ENCODE measurements at places on chromosomes 2 and 18.

DNA sequence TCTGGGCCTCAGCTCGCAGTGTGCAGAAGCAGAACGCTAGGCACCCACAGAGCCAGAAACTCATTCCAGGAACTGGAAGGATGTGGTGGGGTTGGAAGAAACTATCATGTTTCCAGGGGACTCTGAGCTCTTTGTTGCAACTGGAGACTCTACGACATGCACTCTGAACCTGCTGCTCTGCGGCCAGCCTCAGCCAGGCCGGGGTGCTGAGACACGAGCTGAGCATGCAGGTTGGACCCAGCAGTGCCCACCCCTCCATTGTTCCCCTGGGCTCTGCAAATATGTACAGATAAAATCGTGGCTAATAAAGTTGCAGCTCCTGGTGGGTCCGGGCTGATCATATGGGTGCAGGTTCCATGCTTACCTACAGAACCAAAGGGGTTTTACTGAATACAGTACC, 37.6 kb upstream of the ARL4C start:
- no peak for DNase-seq

GRCh38 chr2:102975996-102976975, 214.5 kb downstream of the TMEM182 start:
- DNase-seq = no peak

GRCh38 chr2:71120195-71120594, 9.8 kb downstream of the MCEE start:
- no peak for DNase-seq

GRCh38 chr2:170598067-170598395, 117.1 kb upstream of the SP5 start:
- DNase-seq = no peak

DNA sequence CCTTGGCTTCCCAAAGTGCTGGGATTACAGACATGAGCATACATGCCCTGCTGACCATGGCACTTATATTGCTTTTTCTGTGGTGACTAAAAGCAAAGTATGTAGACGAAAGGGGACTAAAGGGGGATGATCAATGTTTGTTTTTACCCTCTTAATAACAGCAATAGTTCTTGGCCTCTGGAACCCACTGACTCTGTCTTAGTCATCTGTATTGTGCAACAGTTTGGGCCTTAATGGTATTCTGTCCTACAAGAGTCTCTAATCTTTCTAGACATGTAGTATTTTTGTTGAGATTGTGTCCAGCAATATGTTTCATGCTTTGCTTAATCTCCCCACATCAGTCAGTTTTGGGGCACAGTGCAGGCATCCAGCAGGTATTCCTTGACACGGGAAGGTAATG, 359.9 kb upstream of the FANCL start:
- no peak for DNase-seq

DNA sequence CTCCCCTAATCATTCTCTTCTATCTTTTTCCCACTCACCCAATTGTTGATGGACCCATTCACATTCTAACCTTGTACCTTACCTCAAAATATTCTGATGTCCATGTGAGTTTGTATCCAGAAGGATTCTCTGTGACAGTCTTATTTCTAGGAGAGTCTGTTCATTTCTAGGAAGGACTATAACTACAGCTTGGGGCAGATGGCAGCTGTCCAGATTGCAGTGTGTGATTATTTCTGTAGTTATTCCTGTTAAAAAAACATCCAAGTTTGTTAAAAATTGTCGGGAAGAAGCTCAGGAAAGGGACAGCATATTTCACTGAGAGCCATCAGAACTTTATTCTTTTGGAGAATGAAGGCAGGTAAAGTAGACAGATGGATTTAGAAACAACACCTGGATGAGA, 142.6 kb downstream of the RAPGEF4 start:
- DNase-seq = no peak

GRCh38 chr2:27029051-27029450, 3.7 kb upstream of the TMEM214 start:
- no peak for DNase-seq

DNA sequence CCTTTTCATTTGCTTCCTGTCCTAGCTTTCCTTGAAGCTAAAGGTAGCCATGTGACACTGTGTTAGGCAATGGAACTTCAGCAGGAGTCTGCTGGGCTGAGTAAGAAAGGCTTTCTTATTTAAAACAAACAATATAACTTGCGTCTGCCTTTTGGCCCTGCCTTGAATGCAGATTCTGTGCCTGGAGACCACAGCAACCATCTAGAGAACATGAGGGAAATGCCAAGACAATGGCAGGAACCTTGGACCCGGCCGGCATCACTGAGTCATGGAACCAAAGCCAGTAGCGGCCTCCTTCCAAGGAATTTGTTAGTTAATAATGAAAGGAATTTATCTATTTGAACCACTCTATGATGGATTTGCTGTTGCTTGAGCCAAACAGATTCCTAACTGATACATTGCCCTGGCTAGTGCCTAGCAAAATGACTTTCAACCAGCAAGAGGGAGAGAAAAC, 207.5 kb upstream of the EPHA4 start:
- no peak for DNase-seq

DNA sequence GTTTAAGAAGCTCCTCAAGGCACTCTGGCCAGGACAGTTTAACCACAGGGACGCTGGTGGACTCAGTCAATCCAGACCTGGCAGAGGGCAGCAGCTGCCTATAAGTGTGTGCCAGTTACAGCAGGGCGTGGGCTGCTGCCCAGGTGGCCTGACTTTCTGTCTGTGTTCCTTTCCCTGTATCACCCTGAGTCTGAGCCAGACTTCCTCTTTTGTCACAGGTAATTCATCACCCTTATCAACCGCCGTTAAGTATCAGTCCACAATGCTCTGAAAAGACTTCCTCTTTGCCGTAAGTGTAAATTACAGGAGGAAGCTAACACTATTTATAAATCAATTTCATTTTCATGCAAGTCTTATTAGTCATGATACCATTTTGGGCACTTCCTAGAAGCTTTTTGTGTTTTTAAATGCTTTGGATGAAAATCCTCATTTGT, 7.0 kb downstream of the LPIN1 start:
- no peak for DNase-seq

DNA sequence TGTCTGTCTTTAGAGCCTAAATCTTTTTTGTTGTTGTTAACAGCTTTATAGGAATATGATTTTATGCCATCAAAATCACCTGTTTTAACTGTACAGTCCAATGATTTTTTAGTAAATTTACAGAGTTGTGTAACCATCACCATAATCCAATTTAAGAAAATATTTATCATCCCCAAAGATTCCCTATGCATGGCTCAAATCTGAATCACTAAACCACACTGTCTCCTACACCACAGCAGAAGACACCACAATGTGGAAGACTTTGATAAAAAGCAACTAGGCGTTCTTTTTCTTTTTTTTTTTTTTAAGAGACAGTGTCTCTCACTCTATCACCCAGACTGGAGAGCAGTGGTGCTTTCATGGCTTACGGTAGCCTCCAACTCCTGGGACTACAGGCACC, 99.6 kb downstream of the TXNL1 start:
- DNase-seq = no peak

GRCh38 chr18:59769129-59769865, 72.1 kb upstream of the CCBE1 start:
- DNase-seq = no peak

- no peak for DNase-seq
These were observed 147.8 kb downstream of the EN1 start for GRCh38 chr2:118699447-118700175.

DNA sequence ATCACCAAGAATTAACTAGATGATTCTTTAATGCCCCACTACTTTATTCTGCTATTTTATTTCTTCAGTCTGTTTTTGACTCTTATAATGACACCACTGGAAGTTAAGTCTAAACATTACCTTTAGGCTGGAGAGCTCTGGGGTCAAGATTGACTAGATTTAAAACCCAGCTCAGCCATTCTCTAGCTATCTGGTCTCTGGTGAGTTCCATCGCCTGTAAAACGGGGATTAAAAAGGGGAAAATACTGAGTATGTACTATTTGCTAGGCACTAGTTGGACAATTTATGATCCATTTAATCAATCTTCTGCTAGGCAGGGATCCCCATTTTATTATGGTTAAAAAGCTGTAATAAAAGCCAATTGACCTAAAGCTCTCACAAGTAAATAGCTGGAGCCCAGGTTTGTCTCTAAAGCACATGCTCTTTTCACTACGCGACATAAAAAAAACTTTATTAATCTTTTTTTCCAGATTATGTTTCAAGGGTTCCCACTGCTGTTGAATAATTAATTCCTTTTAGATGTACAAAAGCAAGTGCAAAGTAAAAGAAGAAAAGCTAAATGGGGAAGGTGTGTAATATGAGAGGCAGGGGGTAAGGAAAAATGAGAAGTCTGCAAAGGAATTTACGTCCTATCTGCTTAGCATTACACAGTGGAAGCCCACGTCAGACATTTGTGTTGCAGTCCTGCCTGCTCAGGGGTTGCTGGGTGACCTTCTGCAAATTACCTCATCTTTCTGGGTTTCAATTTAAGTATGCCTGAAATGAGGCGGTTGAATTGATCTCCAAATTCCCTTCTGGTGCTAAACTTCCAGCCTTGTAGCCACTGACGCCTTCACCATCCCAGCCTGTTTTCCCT, 918 bp upstream of the NABP1 start:
- peak; percentile 16 for DNase-seq

DNA sequence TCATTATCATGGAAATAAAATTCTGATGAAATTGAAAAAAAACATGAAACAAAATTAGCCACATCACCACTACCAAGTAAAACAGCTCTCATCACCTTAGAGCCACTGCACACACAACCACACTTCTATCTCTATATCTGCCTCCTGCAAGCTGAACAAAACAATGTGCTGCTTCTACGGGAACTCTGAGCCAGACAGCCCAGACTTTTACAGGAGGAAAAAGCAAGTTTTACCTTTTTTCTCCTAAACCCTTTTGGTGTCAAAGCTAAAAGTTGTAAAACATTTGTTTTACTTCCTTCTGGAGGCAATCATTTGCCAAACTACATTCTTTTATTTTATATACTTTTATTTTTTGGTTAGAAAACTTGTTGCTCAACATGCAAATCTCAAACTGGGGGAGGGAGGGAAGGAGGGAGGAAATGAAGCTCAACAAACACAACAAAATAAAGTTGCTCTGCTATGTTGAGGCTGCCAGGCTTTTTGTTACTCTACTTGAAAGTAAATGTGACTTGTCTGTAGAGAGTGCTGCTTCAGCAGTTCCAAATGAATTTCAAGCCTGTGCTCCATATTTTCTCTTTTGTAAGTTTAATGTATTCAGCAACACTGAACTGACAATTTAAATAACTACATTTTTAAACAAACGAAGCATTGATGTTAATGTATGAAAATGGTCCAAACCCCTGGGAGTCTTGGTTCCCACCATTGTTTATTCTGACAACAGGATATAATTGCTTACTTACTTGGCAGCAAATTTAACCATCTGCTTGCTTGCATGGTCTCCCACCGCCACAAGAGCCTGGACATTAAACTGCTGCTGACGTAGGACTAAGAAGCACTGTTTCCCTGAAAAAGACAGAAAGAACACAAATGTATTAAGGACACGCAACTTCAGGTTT, 24.5 kb downstream of the DARS1 start:
- DNase-seq = no peak

DNA sequence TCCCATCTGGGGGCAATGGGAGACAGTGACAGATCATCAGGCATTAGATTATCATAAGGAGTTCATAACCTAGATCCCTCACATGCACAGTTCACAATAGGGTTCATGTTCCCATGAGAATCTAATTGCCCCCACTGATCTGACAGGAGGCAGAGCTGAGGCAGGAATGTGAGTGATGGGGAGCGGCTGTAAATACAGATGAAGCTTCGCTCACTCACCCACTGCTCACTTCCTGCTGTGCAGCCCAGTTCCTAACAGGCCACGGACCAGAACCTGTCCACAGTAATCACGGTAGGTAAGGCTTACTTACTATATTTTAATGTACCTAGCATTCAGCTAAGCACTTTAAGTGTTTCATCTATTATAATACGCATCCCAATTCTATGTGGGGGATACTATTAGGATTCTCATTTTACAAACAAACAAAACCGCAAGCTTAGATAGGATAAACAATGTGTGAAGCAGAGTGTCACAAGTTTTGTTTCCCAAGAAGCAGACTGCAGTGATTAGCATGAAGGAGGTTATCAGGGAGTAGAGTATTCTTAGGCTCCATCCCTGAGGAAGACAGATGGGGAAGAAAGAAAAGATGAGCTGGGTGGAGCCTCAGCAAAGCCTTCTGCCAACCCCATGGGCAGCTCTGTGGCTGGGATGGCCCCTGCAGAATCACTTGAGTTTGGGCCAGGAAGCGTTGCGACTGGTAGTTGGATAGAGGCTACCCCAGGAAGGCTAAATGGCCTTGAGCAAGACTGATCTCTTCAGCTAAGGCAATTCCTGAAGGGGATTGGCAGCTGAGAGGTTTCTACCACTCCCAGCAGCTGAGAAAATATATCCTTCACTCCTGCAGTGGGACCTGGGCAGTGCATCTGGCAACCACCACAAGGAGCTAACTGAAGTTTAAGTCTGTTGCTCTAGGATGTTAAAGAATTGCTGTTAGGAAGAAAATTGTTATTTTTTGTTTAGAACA, 133.1 kb downstream of the MREG start:
- DNase-seq = no peak

DNA sequence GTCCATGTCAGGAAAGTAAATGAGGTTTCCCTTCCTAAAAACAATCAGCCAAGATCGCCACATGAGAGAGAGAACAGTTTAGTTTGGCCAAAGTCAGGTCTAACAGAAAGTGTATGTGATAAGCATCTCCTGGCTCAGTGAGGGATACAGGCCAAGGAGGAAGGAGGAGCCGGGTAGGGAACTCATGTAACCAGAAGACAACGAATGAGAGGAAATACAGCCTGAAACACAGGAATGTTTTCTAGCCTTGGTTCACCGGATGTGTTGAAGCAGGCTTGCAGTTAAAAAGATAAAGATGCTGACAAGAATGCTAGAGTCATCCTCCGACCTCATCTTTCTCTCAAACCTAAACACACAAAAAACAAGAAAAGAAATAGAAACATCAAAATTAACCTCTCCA, 283.9 kb upstream of the SIX2 start:
- no peak for DNase-seq

DNA sequence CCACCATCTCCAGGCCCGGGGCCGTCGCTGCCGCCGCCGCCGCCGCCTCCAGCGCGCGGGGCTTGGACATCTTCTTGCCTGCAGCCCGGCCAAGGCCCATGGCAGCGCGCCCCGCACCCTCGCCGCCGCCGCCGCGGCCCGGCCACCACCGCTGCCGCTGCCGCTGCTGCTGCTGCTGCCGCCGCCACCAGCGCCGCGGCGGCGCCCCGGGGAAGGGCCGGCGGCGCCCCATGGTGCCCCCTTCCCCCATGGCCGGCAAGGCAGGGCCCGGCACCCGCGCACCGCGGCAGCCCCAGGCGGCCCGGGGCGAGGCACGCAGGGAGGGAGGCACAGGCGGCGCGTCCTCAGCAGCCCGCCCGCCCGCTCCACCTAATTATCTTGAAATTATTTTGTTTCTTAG, 3057.4 kb downstream of the RPIA start:
- DNase-seq = no peak

All from activated CD4-positive, alpha-beta T cell treated with anti-CD3 and anti-CD28 coated beads for 24 hours (primary cell).